CD4-positive, alpha-beta T cell treated with Interleukin-15 for 1 hour (primary cell): ENCODE measurements at places on chromosomes 13 and 19.

DNA sequence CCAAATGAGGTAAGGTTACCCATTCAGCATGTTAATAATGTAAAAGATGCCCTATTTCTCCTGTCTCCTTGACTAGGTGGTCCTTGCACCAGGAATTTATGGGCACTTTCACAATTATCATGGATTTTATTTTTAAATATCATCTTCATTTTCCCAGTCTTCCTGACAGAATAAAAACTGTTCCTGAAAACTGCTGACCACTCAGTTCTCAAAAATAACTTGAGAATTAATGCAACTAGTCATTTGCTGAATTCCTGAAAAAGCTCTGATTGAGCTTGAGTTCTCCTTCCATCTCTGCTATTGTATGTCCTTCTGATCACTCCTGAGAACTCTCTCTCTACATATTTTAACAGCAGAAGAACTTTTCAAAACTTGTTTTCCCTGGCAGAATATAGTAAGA, 55.0 kb downstream of the DCLK1 start:
- DNase-seq: no peak

- peak; percentile 48 for DNase-seq
Observed at GRCh38 chr19:49453757-49454240, 774 bp downstream of the ALDH16A1 start.

GRCh38 chr13:26693749-26694463, 66.7 kb downstream of the GPR12 start:
- no peak for DNase-seq

GRCh38 chr13:75761369-75761768, 125.2 kb downstream of the LMO7 start:
- no peak for DNase-seq

DNA sequence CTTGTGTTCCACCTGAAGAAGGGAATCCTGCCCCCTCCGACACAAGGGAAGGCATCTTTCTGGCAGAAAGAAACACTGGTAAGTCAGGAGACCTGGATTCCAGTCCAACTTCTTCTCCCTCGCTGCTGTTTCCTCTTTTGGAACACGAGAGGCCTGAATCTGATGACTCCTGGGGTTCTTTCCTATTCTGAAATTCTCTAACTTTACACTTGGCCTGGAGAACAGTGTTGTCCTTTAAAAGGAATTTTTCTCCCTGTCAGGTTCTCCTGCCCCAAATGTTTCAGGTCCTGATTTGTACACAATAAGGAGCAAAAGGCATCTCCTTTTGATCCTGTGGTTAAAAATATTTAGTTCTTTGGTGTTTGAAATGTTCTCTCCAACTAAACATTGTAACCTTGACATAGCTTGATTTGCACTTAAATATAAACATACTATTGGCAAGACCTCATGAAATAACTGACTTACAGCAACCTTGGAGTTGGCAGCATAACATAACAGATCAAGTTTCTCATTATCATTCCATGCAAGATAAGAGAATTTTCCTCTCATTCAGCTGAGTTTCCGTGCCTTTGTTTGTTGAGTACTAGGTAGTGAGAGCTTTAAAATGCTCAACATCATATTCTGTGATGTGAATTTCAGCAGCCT, 244.8 kb downstream of the COG6 start:
- no peak for DNase-seq

DNA sequence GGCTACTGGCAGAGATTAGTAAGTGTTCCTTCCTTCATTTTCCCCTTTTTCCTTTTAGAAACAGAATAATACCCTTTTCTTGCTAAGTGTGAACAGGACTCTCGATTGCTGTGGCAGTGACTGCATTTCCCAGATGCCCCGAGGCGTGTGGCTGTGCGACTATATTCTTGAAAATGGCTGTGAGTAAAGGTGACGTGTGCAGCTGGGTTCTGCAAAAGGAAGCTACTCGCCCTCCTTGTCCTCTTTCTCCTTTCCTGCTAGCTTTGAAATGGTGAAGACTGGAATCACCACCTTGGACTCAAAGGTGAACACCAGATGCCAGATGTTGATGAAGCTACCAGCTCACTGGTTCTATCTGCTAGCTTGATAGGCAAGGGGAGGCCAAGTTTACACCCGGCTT, 121.4 kb downstream of the MIPEP start:
- no peak for DNase-seq

- DNase-seq: no peak
Observed at GRCh38 chr13:59861676-59862075, 302.1 kb downstream of the DIAPH3 start.

GRCh38 chr19:13095393-13095784, 7.3 kb downstream of the LYL1 start:
- DNase-seq: peak; percentile 58

- no peak for DNase-seq
Observed at GRCh38 chr19:12485052-12485416, 418 bp upstream of the ZNF709 start.

GRCh38 chr19:29871143-29871542, 59.4 kb downstream of the CCNE1 start:
- no peak for DNase-seq
